NCI-H1694 (cell line): ENCODE measurements at places on chromosomes 7 and 10.
A peak's percentile ranks its signal among the peaks of the same experiment; 100 is the strongest.

GRCh38 chr7:139727151-139727705 is 50.6 kb downstream of the HIPK2 start:
- no peak for DNase-seq

GRCh38 chr10:82278401-82279182 is 403.6 kb downstream of the NRG3 start:
- no peak for DNase-seq

- DNase-seq, result no peak
Observed at GRCh38 chr10:79001082-79001885, 67.5 kb upstream of the ZMIZ1 start.

- no peak for DNase-seq
Observed at GRCh38 chr10:91705948-91706670, 73.2 kb upstream of the PPP1R3C start.

- DNase-seq, result peak; percentile 86
Observed at GRCh38 chr10:69337296-69338132, 59.2 kb downstream of the HK1 start.

DNA sequence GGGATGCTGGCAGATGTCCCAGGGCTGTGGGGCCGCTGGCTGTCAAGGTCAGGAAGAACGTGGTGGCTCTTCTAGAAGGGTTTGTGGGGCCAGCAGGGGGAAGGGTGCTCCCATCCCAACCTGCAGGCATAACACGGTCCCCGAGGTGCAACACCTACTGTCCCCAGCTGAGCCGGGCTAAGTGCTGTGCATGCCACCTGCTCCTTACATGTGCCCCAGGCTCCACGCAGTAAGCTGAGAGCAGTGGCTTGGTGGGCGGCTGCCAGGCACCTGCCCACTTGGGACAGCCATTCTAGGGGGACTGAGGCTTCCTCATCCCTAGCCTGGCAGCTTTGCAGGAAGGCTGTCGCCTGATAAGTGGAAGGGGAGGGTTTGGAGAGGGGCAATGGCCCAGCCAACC is 14.2 kb upstream of the ZNF735 start:
- no peak for DNase-seq

GRCh38 chr10:78972160-78972946 is 96.4 kb upstream of the ZMIZ1 start:
- DNase-seq, result no peak

GRCh38 chr7:137579913-137580640 is 236.5 kb upstream of the PTN start:
- no peak for DNase-seq

DNA sequence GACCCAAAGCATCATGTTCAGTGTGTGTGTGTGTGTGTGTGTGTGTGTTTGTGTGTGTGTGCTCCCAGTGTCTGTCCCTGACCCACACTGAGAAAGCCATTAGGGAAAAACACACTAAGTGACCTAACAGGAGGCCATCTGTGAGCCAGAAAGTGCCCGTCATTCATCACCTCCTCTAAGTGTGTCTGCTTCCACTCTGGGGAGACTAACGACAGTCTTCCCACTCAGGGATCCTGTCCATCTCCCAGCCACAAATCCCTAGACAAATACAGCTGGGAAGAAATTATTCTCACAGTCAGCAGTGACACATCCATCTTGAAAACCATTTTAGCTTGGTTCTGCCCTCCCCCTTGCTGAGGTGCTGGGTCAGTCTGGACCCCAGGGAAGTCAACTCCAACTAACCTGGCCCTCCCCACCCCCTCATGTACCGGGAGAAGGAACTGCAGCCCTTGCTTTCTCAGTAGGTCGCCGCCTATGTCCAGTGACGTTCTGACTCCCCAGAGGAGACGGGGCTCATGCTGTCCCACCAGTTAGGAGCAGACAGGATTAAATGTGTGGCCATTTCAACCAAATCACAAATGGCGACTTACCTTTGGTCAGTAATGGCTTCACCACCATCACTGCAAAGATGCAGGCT is 296.5 kb upstream of the ZNF32 start:
- DNase-seq, result no peak

GRCh38 chr10:51964630-51965029 is 265.2 kb upstream of the CSTF2T start:
- no peak for DNase-seq

GRCh38 chr7:150735596-150736358 is 1.4 kb upstream of the GIMAP5 start:
- no peak for DNase-seq

DNA sequence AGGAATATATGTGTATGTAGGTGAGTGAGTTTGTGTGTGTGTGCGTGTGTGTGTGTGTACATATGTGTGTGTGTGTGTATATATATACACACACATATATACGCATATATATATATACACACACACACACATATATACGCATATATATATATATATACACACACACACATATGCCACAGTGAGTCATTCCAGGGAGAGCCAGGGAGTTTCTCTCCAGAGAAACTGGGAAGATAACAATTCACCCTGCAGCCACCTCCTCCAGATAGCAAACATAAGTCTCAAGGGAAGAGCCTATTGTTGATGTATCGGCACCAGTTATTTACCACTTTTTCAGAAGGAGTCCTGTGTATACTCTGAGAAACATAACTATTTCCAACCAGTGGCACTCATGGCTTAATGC is 102.3 kb upstream of the STK17A start:
- no peak for DNase-seq

- peak; percentile 58 for DNase-seq
Observed at GRCh38 chr10:118590334-118590733, 5.1 kb downstream of the PRLHR start.

DNA sequence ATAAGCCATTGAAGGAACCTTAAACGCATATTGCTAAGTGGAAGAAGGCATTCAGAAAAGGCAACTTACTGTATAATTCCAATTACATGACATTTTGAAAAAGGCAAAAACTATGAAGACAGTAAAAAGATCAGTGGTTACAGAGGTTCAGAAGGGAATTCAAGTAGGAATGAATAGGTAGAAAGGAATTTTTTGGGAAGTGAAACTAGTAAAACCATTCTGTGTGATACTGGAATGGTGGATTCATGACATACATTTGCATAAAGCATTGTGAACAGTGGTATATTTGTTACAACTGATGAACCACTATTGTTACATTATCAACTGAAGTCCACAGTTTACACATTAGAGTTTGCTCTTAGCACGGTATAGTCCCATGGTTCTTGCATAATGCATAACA is 114.2 kb upstream of the GPR22 start:
- no peak for DNase-seq

GRCh38 chr7:110442381-110442837 is 648.5 kb upstream of the LRRN3 start:
- DNase-seq, result peak; percentile 44

GRCh38 chr10:50432211-50433009 is 181.1 kb upstream of the ASAH2 start:
- DNase-seq, result no peak
